HT1080 (cell line): ENCODE measurements at places on chromosomes 12 and 14.

DNA sequence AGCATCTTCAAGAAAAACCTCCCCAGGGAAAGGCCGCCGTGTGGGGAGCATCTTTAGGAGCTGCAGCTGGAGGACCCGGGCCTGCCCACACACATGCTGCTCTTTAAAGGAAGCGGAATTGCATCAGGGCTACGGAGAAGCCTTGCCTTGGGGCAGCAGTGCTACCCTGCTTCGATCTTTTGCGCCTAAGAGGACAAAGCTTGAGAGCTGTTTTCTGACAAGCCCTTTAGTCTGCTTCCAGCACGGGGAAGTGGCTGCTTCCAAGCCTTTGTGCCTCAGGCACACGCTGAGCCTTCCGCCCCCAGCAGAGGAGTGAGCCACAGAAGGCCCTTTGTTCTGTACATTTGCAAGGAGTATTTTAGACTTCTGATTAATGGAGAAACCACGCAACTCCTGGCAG lies 31.5 kb downstream of the COA8 start:
- peak; percentile 86 for DNase-seq

DNA sequence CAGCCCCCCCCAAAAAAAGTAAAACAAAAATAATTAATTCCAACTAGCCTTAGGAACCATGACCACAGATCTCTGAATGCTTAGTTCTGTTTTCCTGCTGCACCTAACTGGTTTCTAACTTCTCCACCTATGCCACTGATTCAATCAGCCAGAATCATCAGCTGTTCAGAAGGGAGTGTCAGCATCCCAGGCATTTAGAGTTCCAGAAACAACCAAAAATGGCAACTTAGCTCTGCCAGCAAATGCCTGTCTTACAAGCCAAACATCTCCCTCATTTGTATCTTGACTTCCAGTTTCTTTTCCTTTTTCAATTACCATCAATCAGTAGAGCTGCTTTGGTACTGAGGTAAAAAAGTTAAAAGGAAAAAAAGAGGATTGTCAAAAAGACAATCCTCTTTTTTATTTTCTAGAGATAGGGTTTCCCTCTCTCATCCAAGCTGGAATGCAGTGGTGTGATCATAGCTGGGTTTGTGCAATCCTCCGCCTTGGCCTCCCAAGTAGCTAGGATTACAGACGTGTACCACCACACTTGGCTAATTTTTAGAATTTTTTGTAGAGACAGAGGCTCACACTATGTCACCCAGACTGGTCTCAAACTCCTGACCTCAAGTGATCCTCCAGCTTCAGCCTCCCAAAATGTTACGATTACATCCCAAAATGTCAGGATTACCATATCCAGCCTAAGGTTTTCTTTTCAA lies 45.2 kb upstream of the ISM2 start:
- no peak for DNase-seq

- DNase-seq = peak; percentile 86
Observed at GRCh38 chr12:98399532-98399931, 115.9 kb upstream of the TMPO start.

DNA sequence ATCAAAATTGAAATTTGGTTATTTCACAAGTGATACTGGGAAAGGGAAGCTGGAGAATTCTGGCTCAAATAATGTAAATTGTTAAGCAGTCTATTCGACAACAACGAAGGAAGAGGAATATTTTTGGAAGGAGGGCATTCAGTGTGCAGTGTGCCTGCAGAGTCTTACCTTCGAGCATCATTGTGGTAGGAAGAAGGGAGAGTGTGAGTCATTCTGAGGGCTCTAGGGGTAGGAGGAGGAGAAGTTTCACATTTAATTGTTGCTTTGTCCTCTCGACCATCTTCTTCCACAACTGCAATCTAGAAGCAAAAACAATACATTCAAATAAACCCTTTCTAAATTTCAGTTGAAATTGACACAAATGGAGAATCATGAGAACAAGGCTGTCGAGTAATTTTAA lies 263.0 kb downstream of the ACSS3 start:
- peak; percentile 21 for DNase-seq

DNA sequence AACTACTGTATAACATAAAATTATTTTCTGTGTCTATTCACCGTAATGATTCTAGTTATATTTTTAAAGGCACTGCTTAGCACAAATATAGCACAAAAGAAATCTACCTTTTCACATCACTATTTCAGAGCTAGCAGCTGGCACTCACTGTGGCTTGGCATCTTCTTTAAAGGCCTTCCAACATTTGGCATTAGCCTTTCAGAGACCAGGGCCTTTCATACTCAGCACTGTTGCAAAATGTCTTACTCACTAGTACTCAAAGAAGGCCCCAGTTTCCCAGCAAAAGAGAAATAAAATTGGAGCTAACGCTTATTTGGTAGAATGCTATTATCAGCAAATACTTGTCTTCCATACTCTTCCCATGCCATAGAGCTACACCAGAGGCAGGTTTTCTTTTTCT lies 238.4 kb downstream of the MED13L start:
- no peak for DNase-seq

- no peak for DNase-seq
Observed at GRCh38 chr12:95673576-95673975, 117.0 kb downstream of the NTN4 start.

DNA sequence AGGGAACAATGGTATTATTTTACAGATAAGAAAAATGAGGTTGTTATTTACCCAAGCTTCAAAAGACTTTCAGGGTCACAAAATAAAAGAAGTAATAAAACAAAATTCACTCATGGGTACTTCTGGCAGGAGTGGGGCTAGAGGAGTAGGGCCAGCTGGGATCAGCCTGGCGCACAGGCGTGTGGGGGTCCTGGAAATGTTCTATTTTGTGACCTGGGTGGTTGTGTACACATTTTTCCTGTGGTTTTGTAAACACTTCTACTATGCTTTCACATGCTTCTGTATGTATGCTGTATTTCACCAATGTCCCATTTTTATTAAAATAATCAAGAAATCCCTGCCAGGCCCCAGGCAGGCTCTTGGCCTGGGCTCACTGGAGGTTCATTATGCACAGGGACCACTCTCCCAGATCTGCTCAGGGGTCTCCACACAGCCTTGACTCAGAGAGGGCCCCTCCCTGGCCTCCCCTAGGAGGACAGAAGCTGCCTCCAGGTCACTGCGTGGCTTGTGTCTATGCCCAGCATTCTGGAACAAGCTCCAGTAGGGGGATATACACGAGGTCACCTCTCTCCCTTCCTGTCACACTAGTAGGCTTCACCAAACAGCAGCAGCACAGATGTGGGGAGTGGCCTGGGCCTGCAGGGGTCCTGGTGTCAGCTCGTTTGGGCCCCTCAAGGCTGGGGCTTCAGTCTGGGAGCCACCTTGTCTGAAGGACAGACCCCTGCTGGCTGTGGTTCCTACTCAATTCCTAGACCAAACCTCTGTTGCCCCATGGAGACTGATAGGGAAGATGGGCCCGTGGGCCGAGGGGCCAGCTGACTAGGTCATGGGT lies 37.8 kb downstream of the ANAPC7 start:
- no peak for DNase-seq

DNA sequence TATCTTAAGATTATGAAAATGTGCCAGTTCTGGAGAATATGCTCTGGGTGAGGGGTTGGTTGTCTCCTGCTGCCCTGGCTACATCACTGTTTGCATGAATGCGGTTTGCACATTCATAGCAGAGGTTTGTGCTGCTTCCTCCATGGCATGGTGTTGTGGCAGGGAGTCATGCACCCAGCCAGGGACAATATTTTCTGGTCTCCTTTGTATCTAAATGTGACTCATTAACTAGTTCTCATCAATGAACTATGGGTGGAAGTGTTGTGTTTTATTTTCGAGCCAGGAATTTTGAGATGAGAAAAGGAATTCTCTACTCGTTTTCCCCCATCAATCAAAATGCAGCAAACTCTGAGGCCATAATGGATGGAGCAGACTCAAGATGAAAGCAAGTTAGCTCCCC lies 527.3 kb downstream of the SNAPC1 start:
- peak; percentile 96 for DNase-seq

- DNase-seq = no peak
Observed at GRCh38 chr12:68815232-68815927, 7.4 kb downstream of the MDM2 start.

DNA sequence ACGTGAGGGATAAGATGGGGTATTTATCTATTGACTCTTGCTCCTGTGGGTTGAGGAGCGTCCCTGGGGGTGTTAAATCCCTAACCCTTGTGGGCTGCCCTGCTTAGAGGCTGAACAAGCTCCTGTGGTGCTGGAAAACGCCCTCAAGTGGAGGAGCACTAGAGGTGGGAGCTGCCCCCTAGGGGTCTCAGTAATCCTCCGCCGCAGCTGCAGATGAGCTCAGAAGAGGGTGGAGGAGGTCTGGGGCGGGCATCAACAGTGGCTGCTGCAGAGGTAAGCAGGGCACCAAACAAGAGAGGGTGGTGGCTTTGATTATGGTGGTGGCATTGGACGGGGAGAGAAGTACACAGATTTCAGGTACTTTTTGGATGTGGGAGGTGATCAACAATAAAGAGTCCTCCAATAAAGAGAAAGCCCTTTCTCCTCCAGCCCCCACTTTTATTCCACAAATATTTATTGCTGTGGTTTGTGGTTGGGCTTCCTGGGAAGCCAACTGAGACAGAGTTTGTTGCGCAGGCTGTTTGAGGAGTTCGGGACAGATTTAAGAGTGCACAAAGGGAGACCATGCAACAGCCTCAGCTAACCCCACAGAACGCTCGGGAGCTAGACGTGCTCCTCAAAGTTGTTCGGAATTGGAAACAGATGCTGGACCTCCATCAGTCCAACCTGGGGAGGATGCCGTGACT lies 179.9 kb downstream of the ADCK1 start:
- no peak for DNase-seq

GRCh38 chr12:3332188-3332587 lies 158.8 kb upstream of the PRMT8 start:
- no peak for DNase-seq

DNA sequence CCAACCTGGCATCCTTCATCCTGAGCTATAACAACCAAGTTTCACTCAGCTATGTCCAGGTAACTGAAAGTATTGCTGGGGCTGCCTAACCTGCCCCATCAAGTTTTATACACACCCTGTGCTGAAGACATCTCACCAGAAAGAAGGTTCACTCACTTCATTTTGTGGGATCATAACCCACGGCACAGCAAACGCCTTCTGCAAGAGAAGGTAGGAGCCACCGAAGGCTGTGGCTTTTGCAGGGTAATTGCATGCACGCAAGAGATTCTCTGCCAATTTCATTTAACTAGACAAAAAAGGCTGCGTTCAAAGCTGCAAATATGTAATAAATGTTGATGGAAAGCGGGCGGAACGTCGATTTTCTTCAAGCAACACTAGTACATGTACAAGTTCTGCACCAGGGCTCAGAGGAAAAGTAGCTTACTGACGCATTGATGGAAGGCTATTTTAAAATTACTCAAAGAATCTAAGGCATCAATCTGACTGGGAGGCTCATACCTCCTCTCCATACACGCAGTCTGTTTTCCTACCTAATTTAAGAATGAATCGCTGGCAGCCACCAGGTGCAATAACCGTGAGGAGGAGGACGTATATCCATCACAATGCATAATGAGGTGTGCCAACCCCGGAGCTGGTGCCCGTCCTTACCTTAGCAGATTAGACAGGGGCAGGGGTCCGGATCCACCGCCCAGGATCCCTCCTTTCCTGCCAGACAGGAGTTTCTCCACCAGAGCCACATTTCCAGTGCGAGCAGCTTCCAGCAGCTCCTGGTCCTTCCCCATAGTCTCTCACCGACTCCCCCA lies 1.1 kb downstream of the ANKS1B start:
- no peak for DNase-seq

GRCh38 chr12:105933671-105934665 lies 204.8 kb downstream of the NUAK1 start:
- DNase-seq = peak; percentile 97

GRCh38 chr14:100292301-100292775 lies 13.9 kb downstream of the SLC25A29 start:
- DNase-seq = no peak

DNA sequence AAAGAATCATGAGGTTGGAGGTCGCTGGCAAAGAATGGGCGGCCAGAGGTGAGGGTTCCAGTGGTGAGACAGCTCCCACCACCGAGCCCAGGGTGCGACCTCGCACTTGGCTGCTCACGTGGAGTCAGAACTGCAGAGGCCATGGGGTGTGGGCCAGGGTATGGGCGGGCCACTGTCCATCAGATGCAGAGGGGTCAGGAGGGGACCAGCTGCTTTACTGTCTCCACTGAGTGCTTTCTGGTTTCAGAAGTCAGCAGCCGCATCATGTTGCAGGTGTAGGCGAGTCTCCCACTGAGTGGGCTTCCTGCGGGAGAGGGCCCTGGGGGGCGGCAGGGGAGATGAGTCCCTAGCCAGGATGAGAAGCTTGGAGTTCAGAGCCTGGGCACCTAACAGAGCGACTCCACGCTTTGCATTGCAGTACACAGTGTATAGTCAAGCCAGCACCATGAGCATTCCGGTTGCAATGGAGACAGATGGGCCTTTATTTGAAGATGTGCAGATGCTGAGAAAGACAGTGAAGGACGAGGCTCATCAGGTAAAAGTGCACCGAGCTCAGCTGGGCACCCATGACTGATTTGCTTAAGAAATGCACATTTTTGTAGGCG lies 46.9 kb upstream of the DYNC1H1 start:
- no peak for DNase-seq

DNA sequence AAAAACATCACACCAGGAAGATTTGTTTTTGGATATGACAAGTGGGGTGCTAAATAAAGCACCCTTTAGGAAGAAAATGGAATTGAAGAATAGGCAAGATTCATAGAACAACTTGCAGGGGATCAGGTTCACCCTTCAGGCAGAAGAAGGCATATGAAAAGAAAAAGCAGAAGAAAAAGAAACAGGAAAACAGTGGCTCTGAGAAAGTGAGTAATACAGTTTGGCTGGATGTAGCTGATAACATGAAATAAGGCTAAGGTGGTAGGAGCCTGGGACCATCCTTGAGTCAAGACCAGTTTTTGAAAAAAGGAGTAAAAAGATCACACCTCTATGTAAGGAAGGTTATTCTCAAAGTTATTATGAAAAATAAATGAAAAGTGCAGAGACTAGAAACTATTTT lies 42.4 kb downstream of the TRIP11 start:
- peak; percentile 4 for DNase-seq

- no peak for DNase-seq
Observed at GRCh38 chr12:18551701-18552100, 186.1 kb downstream of the PLCZ1 start.
